ENCODE measurements at places on chromosomes 6 and 20.

DNA sequence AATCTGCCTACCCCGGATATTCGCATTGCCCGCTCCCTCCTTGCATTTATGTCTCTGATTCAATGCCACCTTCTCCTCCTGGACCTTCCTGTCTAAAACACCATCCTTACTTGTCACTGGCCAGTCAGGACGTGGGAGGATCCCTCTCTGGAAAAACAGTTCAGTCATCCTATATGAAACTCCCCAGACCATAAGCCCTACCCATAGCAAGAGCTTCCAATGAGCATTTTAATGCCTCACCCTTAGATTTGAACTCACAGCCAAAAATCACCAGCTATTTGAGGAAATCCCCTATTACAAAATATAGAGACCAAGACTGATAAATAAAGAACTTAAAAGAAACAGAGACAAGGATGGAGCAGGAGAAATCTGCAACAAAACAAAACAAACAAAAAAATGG, 86.4 kb downstream of the SHLD1 start:
- no peak for DNase-seq

GRCh38 chr6:44224029-44224964, 902 bp downstream of the SLC29A1 start:
- no peak for DNase-seq

DNA sequence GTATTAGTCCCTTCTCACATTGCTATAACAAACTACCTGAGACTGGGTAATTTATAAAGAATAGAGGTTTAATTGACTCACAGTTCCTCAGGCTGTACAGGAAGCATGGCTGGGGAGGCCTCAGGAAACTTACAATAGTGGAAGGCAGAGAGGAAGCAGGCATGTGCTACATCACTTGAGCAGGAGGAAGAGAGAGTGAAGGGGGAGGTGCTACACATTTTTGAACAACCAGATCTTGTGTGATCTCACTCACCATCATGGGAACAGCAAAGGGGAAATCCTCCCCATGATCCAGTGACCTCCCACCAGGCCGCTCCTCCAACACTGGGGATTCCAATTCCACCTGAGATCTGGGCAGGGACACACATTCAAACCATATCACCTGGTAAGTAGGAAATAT, 630.6 kb downstream of the QKI start:
- DNase-seq: no peak

- peak; percentile 14 for DNase-seq
These were observed 1.2 kb upstream of the PARD6B start for GRCh38 chr20:50729901-50730764.

- no peak for DNase-seq
These were observed 3.1 kb downstream of the TNF start for GRCh38 chr6:31578184-31579118.

- DNase-seq: no peak
These were observed 59.2 kb upstream of the CEP85L start for GRCh38 chr6:118710616-118711015.

Data from fibroblast of mammary gland (primary cell).